ENCODE measurements at places on chromosomes 4 and X.

DNA sequence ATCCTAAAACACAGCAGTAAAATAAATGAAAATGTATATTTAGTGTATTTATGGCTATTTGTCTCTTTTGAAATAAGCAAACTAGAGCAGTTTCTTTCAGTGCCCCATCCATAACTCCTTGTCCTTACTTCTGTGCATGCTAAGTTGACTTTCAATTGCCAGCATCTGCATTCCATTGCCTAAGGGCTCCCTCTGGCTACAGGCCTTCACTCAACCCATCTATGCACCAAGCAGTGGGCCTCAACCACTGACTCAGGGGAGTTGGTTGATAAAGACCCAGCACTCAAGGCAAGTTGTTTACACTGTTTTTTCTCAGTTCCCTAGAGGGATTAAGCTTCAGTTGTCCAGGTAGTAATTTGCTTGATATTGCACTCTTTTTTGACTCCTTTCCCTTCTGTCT lies 265.7 kb downstream of the IQCM start:
- DNase-seq: no peak

- no peak for DNase-seq
These were observed 190.6 kb downstream of the FRAS1 start for GRCh38 chr4:78247536-78248285.

GRCh38 chrX:12309744-12310076 lies 171.4 kb downstream of the FRMPD4 start:
- no peak for DNase-seq

GRCh38 chrX:136202889-136203288 lies 48.3 kb downstream of the MAP7D3 start:
- no peak for DNase-seq

- no peak for DNase-seq
These were observed 75.1 kb downstream of the ADGRL3 start for GRCh38 chr4:61275241-61275640.

- DNase-seq: no peak
These were observed 677 bp upstream of the NONO start for GRCh38 chrX:71282514-71283402.

DNA sequence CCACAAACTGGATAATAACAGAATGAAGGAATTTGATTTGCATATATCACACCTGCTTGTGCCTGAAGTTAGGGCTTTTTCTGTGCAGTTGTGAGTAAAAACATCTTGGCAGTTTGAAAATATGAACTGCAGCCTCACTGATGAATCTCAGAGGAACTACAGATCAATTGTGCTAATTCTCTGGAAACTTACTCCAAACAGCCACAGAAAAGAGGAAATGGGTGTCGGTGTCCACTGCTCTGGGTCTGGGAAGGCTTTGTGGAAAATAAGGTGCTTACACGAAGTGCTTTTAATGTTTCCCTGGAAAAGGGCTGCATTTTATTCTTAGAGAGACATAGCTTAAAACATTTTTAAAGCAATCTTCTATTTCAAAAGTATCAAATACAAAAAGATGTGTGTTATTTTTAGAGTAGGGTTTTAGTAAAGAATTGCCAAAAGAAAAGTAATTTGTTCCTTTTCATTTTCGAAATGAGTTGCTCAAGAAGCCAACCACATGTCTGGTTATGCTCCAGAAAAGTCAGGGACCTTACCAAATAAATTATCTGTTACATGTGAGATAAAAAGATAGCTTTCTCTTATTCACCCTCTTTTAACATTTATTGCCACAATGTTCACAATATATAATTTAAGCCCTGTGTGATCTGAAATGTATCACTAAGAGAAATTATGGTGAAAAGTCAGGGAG lies 240.1 kb downstream of the FRAS1 start:
- no peak for DNase-seq

GRCh38 chrX:29746326-29746725 lies 469.0 kb upstream of the MAGEB2 start:
- no peak for DNase-seq

DNA sequence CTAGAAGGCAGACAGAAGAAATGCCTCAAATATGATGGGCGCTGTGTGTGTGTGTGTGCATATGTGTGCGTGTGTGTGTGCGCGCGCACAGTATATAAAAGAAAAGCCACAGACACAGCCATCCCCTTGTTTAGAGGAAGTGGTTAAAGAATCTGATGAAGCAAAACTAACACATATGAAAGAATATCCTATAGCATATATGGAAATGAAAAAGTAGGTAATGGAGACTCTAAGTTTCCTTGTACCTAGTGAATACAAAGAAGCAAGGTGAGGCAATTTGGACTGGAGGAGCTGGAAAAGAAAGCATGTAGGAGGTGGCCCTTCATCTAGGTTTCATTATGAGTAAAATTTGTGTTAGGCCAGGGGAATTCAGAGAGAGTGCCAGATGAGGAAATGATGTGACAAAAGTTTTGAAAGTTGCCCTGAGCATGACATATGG lies 58.6 kb upstream of the MCF2 start:
- no peak for DNase-seq

DNA sequence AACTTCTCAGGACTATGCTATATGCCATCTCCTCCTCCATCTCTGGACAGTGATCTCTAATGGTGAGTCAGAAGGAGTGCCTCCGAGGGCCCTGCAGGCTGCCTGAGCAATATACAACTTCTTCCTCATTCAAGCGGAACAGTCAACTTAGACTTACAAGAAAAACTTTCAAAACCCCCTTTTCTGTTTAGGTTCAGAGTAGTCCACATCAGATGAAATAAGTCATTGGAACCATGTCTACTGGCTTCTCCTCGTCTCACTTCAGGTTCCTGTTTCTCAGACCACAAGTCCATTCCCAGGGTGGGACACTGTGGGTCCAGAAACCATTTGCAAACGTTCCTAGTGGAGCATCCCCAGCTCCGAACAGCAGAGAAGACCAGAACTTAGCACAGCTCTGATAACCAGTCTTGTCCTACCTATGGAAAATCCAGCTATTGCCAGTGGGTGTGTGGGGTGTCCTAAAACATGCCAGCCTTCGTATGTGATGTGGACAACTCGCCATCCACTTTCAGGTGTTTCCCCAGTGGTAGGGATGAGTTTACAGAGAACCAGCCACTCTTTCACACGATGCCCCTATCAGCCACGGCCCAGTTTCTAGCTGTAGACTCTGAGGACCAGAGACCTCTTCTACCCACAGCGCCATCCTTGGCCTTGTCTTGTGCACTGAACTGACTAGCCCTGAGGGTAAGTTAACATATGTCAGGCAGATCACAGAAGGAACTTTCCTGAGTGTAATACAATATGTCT lies 32.7 kb upstream of the NKRF start:
- no peak for DNase-seq

- no peak for DNase-seq
These were observed 847.0 kb downstream of the TRIML1 start for GRCh38 chr4:188986271-188986689.

- no peak for DNase-seq
These were observed 61.9 kb downstream of the PRKG2 start for GRCh38 chr4:81152839-81153713.

GRCh38 chrX:67692246-67692645 lies 148.4 kb downstream of the AR start:
- no peak for DNase-seq

DNA sequence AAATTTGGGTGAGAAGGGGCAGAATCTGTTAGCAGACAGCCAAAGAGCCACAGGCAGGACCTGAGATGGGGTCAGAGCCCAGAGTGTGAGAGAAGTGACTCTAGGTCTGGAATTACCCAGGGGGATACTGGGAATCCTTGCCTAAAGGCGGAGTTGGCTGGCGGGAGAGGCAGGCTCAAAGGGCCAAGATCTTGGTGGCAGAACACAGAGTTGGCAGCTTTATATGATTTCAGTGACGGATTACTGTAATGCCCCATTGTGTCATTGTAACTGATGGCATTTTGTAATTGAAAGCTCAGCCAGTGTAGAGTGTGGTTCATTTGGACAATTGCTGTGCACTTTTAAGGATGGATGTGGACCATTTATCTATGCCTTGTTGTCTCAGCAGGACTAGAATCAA lies 77.3 kb downstream of the SMIM20 start:
- no peak for DNase-seq

DNA sequence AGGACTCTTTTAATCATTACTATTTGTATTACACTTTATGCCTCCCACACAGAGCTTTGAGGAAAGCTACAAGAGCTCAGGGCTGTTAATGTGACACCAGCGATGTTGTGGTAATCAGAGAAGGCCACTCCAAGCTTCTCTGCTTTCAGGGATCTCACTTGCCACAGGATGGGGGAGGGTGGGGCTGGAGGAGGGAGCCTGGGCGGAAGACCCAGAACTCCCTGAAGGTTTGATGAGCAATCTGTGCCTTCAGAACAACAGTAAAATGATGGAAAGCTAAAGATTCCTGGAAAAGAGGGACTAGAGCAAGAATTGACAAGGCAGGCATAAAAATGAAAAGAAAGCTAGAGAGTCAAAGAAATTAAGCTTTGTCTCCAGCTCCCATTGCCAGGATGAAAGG lies 75.6 kb downstream of the MAML3 start:
- DNase-seq: peak; percentile 73

DNA sequence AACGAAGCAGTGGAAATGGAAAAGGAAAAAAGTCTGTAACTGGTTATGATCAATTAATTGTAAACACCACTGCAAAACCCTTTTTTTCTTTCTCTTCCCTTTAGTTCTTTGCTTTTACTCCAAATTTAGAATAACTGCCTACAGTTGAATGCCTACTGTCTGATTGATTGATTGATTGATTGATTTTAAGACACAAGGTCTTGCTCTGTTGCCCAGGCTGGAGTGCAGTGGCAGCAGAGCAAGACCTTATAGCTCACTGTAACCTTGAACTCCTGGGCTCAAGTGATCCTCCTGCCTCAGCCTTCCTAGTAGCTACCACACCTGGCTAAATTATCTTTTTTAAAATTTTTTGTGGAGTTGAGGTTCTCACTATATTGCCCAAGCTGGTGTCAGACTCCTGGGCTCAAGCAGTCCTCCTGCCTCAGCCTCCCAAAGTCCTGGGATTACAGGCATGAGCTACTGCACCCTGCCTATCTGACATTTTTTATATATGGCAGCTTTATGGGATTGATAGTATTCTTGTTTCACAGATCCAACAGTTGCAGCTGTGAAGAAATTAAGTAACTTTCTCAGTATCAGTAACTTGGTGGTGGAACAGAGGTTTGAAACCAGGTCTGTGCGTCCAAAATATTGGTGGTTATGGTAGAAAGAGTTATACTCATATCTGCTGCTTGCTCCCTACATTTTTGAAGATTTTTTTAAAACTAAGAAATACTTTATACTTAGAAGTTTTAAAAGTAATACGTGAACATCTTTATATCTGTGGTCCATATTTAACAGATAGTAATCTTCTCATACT lies 12.4 kb downstream of the UBE2K start:
- DNase-seq: no peak

GRCh38 chr4:152684007-152684406 lies 4.2 kb upstream of the TMEM154 start:
- DNase-seq: no peak

DNA sequence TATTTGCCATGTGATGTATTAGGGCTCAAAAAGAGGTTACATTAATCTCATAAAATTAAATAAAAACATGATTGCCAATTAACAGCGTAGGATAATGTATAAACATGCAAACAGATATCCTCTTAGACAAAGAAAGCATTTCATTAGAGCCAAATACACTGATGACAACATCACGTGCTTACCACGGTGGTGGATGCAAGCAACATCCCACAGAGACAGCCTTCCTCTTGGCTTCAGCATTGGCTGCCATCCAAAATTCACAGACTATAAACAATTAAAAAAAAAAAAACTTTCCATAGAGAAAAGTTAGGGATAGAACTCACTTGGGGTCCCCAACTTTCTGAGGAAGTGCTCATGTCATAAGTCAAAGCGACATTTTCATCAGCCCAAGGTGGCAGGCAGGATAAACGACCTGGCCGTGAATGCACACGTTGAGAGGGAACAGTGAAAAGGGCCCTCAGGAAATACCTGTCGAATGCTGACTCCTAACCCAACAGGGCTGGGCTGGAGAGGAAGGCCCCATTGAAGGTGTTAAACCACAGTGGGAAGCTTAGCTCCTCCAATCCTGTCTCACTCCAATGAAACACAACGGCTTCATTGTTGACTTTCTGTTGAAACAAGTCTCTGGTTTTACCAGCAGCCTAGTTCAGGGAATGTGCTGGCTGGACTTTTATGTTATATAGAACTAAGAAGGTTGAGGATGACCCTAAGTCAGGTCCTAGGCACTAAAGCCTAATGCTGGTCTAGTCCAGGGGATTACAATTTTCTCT lies 48.4 kb downstream of the IDS start:
- no peak for DNase-seq

GRCh38 chr4:57418133-57418532 lies 307.9 kb upstream of the IGFBP7 start:
- DNase-seq: no peak

DNA sequence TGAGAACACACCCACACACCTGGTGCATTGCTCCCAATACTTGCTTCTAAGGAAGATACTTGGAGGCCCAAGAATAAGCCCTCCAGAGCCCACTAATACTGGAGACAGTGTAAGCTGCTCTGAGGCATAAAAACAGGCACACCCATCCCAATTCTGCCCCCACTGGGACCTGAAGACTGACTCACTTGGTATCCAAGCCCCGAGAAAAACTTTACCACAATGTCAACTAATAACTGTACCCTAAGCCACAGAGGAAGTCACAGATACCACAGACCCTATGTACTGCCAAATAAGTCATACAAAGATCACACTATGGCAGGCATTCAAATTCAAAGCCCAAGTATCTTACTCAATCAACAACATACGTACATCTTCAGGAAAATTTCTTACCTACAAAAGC lies 398.2 kb upstream of the SPANXN1 start:
- DNase-seq: no peak

- DNase-seq: no peak
These were observed 149.4 kb downstream of the TSPAN5 start for GRCh38 chr4:98508829-98509598.

- DNase-seq: no peak
These were observed 106.5 kb downstream of the FAM193A start for GRCh38 chr4:2642968-2643367.

DNA sequence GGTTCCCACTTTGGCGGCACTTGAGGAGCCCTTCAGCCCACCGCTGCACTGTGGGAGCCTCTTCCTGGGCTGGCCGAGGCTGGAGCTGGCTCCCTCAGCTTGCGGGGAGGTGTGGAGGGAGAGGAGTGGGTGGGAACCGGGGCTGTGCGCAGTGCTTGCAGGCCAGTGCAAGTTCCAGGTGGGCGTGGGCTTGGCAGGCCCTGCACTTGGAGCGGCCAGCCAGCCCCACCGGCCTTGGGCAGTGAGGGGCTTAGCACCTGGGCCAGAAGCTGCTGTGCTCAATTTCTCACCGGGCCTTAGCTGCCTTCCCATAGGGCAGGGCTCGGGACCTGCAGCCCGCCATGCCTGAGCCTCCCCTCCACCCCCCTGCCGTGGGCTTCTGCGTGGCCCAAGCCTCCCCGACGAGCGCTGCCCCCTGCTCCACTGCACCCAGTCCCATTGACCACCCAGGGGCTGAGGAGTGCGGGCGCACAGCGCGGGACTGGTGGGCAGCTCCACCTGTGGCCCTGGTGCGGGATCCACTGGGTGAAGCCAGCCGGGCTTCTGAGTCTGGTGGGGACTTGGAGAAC lies 474.3 kb downstream of the MID1IP1 start:
- no peak for DNase-seq

All from gastrocnemius medialis (tissue), 4 donors.